ENCODE measurements at places on chromosomes 13 and 19.

- no peak for DNase-seq
These were observed 19.4 kb downstream of the TSHZ3 start for GRCh38 chr19:31329819-31330218.

GRCh38 chr13:37067874-37068273, 8.4 kb upstream of the SUPT20H start:
- no peak for DNase-seq

DNA sequence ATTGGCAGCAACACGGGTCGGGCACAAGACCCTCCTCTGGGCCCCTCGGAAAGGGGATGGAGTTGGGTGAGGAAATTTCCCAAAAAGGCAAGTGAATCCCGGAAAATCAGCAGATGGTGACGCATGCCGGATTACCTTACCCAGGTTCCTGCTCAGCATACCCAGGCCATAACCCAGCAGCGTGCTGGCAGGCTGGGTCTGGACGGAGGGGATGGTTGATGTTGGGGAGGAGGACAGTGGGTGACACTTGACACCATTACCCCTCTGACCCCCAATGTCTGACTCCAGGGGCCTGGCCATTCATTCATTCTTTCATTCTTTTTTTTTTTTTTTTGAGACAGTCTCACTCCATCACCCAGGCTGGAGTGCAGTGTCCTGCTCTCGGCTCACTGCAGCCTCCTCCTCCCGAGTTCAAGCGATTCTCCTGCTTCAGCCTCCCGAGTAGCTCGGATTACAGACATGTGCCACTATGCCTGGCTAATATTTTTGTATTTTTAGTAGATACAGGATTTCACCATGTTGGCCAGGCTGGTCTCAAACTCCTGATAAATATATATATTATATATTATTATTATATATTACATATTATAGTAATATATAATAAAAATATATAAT, 799 bp downstream of the PVR start:
- no peak for DNase-seq

DNA sequence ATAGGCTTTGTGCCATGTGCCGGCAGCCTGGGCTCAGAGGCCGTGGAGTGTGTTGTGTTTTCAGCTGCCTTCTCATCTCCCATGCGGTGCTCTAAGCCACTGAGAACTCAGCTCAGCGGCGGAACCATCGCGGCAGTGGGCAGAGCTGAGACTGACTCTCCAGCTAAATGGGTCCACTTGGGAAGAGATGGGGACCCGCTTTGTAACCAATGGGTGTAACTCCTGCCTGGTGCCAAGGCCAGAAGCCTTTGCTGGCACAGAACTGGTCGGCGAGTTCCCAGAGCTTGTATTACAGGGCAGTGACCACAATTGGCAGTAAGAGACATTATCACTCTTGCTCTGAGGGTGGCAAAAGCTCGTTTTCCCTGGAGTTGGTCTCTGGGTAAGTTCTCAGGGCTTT, 183.0 kb downstream of the STK24 start:
- no peak for DNase-seq

DNA sequence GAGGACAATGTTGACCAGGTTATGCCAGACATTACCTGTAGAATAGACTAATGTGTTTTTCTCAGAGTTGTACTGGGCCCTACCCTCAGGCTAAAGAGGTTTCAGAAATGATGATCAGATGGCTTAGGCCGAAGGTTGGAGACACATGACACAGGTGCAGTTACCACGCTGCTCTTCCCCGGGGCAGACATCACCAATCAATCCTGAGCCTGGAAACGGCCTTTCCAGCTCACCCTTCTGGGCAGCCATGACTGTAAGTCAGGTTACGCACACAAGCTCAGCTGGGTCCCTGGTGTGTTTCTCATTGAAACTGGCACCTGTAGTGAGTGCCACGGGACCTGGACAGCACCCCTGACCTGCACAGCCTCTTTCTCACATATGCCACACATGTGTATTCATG, 299.3 kb downstream of the UQCRFS1 start:
- no peak for DNase-seq

DNA sequence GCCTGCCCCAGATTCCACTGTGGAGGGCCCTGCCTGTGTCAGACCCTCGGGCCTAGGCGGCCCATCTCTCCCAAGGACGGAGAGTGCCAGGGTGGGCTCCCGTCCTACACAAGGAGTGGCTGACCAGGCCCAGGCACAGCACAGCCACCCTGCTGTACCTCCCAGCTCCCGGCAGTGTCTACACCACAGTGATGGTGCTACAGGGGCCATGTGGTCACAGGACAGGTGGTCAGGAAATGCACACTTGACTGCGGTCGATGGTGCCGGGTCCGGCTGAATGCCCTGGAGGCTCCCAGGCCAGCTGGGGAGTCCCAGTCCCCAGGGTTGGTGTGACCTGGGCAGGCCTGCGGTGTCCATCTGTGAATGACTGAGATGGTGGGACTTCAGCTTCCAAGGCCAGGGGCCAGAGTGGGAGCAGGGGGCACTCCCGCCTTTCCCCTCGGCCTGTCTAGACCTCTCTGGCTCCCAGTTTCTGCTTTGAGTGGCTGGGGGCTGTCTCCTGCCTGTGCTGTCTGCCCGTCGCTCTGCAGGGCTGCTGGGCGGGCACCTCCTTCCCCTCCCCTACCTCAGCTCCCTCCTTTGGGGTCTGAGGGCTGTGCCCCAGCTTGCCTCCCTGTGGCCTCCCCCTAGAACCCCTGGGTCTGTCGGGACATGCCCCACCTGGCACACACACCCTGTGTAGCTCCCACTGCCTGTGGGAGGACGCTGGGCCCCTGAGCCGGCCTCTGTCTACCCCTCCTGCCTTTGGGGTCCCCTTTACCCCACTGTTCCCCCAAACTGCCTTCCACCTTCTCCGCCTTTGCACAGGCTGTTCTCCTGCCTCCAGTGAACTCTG, 12.5 kb downstream of the DDA1 start:
- no peak for DNase-seq

DNA sequence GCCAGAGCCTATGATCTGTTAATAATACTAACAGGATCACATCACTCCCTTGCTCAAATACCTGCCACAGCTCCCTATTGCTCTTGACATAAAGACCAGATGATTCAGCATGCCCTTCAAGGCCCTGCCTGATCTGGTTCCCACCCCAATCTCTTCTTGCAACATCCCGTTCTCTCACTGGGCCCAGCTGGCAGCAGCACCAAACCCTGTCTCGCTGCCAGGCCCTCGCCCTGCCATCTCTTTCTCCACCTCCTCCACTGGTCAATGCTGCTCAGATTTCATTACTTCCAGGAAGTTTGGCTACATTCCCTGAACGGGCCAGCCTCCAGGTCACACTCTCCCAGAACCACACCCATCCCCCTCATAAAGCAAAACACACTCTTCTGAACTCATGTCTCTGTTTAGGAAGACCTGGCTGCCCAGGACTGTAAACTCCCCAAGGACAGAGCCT, 8.6 kb upstream of the BCAT2 start:
- no peak for DNase-seq

- no peak for DNase-seq
These were observed 12.0 kb upstream of the EMC10 start for GRCh38 chr19:50464348-50464747.

DNA sequence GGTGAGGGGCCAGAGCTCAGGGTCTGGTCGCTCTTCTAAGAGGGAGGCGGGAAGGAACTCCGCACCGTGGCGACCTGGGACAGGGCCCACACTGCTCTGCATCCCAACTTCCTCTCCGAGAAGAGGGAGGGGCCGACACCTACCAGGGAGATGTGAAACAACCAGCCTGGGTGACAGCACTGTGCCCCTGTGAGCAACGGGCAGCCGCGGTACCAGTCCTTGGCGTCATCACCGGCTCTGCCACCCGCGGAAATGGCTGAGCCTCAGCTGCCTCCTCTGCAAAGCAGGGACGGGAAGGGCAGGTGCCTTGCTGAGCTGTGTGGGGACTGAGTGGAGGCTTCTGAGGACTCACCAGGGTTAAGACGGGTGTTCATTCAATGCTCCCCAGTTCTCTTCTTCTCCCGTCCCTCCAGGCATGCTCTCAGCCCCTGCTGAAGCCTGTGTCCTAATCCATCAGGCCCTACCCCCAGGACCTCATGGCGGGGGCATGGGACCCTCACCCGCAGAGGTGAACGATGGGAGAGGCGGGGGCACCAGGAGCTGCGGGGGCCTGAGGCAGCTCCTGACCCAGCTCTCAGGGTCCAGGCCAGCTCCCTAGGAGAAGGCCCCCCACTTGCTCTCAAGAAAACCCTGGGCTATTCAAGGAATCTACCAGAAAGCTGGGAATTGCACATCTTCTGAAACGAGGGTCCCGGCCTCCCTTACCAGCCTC, 9.3 kb downstream of the ZNF787 start:
- no peak for DNase-seq

DNA sequence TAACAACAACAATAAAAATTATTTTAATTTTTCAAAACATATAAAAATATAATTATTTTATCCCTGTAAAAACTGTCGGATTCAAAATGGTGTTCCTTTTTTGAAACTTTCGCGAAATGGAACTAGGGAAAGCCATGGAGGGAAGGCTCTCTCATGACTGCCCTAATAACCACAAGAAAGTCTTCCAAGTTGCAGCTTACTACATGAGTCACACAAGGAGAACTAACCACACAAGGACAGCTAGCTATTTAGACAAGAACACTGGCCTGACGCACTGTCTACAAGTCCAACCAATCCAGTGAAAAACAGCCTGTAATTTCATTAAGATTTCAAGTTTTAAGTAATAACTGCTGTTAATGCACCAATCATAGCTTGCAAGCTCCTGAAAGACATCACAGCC, 319.2 kb upstream of the PCDH9 start:
- DNase-seq: no peak

DNA sequence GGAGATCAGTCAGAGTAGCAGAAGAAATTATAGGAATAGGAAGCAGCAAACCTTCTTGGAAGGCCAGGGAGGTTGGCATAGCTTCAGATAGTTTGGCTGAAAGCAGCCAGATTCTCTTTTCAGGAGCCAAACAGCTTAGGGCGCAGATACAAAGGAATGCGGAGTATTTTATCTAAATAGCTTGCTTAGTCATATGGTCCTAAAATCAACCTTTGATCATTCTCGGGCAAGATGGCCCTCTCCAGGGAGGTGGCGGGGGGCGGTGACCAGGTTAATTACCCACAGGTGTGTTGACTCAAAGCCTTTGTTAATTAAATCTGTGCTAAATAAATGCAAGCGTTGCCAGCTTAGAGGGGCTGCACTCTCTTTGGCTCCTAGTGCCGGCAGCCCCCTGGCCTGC, 12.5 kb upstream of the NCR1 start:
- no peak for DNase-seq

- no peak for DNase-seq
These were observed 133.2 kb downstream of the VWA8 start for GRCh38 chr13:41827507-41828213.

DNA sequence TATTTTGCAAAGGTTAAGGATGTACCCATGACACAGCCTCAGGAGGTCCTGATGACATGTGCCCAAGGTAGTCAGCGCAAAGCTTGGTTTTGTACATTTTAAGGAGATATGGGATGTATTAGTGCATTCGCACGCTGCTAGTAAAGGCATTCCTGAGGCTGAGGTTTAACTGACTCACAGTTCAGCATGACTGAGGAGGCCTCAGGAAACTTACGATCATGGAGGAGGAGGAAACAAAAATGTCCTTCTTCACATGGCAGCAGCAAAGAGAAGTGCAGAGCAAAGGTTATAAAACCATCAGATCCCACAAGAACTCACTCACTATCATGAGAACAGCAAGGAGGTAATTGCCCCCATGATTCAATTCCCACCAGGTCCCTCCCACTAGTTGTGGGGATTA, 1017.4 kb downstream of the EFNB2 start:
- no peak for DNase-seq

GRCh38 chr19:29056535-29056934, 156.4 kb downstream of the UQCRFS1 start:
- no peak for DNase-seq
